ENCODE measurements at places on chromosomes 1 and 21.
A peak's percentile ranks its signal among the peaks of the same experiment; 100 is the strongest.

- DNase-seq = no peak
Observed at GRCh38 chr1:234884701-234885100, 243.9 kb downstream of the TOMM20 start.

DNA sequence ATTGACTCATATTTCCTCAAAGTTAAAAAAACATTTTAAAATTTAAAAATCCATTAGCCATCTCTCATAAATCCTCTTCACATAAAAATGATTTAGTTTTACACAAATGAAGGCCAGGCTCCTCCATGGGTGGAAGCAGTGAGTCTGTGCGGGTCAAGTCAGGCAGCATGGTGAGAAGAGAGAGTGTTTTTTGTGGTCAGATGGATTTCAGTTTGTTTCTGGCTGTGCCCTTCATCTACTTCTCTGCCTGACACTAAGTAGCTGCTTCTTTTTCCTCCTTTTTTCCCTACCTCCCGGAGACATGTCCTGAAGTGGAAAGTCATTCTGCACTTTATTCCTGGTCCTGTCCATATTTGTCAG, 10.3 kb downstream of the PLA2G4A start:
- DNase-seq = no peak

DNA sequence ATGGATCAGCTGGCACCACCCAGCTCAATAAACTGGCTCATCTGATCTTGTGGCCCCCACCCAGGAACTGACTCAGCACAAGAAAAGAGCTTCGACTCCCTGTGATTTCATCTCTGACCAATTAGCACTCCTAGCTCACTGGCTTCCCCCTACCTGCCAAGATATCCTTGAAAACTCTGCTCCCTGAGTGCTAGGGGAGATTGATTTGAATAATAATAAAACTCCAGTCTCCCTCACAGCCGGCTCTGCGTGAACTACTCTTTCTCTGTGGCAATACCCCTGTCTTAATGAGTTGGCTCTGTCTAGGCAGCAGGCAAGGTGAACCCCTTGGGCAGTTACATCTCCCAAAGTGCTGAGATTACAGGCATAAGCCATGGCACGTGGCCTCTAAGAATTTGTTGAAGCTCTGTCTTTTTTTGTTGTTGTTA, 11.8 kb upstream of the RHBDL2 start:
- DNase-seq = no peak

GRCh38 chr1:227887697-227888403, 59.9 kb downstream of the WNT9A start:
- no peak for DNase-seq

DNA sequence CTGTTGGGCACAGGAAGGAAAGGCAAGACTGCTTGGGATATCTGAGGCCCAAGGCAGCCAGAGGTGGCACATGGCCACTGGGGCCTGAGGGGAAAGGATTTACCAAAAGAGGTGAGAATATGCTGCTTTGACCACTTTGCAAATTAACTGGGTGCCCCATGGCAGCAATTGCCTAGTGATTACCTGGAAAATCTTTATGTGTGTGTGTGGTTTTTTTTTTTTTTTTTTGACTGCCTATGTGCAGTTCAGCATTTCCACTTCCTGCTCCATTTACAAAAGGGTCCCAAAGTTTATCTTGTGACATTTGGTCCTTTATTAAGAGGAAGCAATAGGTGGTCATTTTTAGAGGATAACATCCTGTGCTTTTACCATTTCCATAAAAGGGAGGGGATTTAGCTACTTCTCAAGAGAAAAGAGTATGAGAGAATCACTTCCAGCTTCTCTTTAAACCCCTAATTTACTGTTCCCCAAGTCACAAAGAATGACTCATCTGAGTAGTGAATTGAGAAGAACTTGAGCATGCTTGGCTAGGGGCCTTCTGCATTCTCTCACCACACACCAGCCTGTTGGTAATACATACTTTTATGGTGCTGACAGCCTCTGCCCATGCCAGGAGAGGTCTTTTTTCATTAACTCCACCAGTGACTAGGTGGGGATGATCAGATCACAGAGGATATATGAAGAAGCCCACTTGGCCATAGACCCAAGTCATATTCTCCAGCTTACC, 52.1 kb downstream of the SYDE2 start:
- peak; percentile 64 for DNase-seq

DNA sequence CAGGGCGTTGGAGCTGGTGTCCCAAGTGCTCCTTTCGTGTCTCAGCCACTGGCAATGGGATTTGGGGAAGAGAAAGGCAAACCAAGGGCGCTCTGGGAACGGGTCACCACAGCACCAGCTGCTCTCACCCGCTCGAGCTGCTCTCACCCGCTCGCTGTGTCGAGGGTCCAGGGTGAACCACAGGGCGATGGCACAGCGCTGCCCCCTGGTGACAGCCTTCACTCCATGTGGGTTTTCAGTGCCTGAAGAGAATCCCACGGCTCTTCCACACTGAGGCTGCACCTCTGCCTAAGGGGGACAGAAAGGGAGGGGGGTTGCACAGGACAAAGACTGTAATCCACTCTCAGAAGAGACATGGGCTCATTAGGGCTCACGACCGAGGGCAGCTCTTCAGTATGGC, 7.1 kb upstream of the CLDN19 start:
- no peak for DNase-seq

DNA sequence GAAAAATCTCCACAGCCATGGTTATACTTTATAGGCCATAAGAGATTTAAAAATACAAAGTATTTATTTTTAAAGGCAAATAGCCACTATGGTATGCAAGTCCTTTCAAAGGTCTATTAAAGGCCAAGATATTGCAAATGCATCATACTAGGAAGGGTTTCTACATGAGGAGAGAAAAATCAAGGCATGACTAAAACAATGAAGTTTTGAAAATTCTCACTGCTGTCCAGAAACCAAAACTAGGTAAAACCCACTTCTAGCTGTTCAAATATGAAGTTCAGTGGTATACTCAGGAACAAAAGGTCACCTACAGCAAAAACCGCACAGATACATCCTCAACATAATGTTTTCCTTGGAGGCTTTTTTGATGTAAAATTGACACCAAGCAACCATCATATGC, 75.0 kb downstream of the EPS15 start:
- peak; percentile 7 for DNase-seq

DNA sequence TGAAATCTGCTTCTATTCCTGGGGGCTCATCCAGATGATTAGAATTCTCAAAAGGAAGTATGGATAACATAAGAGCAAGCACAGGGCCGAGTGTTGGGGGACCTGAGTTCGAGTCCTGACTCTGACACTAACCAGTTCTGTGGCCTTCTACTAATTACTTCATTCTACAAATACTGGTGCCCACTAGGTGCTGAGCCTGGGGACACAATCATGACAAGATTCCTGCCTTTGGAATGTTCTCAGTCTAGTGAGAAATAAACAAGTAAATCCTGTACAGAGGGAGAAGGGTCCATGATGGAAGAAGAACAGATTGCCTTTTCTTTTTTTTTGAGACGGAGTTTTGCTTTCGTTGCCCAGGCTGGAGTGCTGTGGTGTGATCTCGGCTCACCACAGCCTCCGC, 2.2 kb upstream of the NUAK2 start:
- DNase-seq = no peak

- no peak for DNase-seq
Observed at GRCh38 chr1:190000365-190000872, 477.2 kb downstream of the BRINP3 start.

DNA sequence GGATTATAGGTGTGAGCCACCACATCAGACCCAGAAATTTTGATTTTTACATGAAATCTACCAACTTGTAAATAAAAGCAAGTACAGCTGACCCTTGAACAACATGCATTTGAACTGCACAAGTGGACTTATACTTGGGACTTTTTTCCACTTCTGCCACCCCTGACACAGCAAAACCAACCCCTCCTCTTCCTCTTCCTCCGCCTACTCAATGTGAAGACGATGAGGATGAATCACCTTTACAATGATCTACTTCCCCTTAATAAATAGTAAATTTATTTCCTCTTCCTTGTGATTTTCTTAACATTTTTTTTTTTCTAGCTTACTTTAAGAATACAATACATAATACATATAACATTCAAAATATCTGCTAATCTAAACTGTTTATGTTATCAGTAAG, 17.5 kb upstream of the YRDC start:
- DNase-seq = no peak

DNA sequence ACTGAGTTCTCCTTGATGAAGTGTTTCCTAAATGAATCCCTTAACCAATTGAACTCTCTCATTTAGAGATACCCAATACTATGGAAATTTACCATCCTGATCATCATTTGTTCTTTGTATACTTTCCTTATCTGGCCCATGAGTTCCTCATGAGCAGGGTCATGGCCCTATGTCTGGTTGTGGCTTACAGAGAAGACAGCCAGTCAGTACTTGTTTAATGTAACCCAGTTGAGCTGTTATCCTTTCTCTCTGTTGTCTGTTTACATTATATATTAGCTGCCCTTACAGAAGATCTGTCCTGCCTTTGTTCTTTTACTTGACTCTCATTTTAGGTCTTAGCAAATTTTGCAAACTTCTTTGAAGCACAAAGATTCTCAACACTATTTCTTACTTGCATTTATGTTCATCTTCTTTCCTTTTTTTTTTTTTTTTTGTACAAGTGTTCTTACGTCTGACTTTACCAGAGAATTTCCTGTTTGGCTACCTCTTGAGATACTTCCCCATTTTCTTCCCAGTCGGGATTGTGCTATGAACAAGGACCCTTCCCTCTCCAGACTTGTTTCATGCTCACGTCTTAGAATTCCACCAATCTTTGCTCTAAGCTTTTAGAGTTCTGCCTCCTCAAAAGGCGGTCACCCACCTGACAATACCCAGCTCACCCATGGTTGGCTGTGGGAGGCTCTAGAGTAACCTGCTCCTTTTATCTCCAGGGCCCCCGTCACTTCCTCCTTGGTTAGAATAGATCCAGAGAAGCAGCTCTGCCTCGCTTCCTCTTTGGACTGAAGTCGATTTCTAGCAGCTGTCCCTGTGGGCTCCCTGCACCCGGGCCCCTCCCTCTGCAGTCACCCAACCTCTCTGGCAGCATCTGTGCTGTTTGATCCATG, 53.6 kb upstream of the RUNX1 start:
- DNase-seq = no peak

DNA sequence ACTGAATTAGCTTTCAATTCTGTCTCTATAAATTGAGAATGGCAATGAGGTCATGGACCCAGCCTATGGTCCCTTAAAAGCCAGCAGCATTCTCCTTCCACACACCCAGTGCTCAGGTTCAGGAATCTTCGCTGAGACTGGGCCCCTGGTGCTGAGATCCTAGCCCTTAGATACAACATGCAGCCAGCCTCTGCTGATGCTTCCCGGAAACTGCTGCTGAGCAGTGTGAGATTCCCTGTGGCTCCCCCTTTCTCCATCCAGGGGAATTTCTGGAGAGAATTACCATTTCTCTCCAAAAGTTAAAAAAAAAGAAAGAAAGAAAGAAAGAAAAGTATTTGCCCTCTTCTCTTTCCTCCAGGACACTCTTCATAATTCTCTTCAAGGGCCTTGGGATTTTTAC, 31.7 kb upstream of the RALGPS2 start:
- DNase-seq = no peak
